HCT116 (cell line): ENCODE measurements at places on chromosomes 4 and X. TPM values are rescaled to one million over a fixed set of nuclear protein-coding genes. Genes with fewer than 3 reads are reported as not detected.

- DNase-seq, result no peak
Measured at GRCh38 chr4:58551676-58552075, 1441.5 kb upstream of the IGFBP7 start.

GRCh38 chrX:115174548-115174947 lies 14.7 kb upstream of the RBMXL3 start:
- no peak for DNase-seq

- no peak for DNase-seq
Measured at GRCh38 chr4:66298569-66298968, 628.3 kb upstream of the EPHA5 start.

DNA sequence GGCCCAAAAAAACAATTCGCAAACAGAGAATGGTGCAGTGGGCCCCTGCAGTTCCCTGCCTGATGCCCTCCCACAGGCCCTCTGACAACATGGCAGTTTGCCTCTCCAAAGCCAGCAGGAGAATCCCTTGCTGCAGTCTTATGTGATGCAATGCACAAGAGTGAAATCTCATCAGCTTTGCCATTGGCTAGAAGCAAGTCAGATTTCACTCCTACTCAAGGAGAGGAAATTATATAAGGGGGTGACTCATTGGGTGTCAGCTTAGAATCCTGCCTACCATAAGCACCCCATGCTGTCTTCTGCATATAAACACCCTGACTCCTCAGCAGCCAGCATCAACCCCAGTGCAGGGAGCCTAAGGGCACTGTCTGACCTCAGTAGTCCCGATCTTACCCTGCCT lies 157.3 kb upstream of the LDB2 start:
- DNase-seq, result no peak

- no peak for DNase-seq
Measured at GRCh38 chr4:112944006-112944405, 105.4 kb upstream of the ANK2 start.

DNA sequence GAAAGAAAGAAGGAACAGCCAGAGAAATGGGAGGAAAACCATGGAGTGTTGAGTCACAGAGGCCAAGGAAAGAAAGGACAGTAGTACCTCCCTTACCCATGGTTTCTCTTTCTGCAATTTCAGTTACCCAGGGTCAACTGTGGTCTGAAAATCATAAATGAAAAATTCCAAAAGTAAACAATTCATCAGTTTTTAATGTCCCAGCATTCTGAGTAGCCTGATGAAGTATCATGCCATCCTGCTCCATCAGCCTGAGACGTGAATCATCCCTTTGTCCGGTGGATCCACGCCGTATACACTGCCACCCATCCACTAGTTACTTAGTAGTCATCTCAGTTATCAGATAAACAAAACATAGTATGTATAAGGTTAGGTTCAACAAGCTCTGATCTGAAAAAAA lies 114.2 kb downstream of the COMMD8 start:
- DNase-seq, result no peak

DNA sequence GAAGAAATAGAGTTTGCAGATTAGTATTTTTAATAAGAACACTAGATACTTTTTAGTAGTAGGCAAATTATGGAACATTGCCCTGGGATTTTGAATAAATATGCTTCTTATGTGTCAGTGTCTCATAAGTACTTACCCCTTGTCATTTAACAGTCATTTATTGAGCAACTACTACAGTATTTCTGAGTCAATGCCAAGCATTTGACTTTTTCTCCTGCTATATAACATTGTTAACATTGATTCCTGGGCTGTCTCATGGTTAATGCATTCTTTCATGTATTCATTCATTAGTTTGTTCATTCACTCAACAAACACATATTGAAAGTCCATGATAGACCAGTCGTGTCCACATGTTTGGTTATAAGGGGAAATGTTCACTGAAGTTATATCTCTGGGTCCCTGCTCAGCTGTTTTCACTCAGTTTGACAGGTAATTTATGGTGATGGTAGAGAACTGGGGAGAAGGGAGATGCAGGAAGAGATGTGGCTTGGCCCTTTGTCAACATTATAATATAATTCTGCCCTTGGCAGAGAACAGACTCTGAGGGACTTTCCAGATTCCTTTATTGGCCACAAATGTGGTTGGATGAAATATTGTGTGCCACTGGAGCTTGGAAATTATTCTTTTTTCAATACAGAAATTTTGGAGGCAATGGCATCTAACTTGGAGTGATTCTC lies 49.8 kb downstream of the OSTC start:
- DNase-seq, result no peak

DNA sequence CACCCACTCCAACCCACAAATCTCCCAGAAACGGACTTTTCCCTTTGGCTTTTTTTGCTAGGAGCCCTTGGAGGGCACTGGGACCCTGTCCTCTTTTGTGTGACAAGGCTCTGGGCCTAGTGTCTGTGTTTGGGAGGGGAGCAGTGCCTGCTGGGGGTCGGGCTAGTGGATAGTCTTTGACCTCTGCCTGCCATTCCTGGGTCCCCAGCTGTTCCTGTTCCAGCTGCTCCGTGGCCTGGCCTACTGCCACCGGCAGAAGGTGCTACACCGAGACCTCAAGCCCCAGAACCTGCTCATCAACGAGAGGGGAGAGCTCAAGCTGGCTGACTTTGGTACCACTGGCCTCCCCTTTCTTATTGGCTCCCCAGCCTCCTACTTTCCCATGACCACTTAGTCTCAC lies 6.7 kb upstream of the USP11 start:
- no peak for DNase-seq

DNA sequence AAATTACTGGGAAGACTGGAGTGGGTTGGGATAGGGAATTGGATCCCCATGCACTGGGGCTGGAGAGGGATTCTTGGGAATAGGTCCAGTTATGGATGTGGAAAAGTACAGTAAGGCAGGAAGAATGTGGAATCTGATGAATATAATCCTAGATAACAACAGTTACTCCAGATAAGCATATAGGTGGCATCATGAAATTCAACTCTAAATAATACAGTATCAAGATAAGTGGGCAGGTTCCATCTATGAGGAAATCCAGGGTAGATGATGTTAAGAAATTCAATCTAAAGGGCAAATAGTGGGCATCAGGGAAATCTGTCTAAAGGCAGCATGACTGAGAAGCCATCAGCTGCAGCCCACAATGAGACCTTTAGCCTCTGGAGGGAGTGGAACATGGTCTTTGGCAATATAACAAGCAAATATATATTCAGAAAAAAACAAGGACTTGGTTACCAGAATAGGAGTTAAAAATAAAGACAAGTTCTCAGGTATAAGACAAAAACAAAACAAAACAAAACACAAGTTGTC lies 1.2 kb downstream of the DTHD1 start:
- no peak for DNase-seq

- no peak for DNase-seq
Measured at GRCh38 chr4:25430630-25431029, 53.6 kb downstream of the ANAPC4 start.

DNA sequence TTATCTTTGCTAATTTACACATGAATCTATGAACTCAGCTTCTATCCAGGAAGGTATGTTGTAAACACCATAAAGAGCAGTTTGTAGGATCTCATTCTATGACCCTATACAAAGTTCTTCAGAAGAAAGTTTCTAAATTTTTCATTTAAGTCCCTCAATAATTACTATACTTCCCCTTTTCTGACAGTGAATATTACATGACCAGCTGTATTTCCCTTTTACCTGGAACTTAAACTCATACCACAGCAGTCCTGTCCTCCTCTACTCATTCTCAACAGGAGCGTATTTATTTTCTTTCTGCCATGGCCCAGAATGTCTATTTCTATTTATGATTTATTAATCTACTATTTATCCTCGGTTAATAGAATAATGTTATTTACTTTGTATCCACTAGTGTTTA lies 15.8 kb downstream of the RASGEF1B start:
- no peak for DNase-seq

DNA sequence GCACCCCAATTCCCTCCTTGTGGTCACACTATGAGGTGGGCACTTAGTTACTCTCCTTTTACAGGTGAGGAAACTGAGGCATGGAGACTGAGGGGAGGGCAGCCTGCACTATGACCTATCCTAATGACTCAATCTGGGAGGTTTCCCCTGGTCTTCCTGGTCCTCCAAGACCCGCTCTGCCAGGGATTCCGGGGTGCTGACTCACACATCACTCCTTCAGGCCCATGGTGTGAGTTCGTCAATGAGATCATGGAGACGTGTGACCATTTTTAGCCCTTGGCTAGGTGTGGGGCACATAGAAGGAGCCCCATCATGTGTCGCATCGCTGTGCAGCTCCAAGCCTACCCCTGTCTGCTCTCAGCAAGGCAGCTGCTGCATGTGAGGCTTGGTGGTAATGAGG lies 32.4 kb upstream of the BCOR start:
- peak; percentile 37 for DNase-seq

DNA sequence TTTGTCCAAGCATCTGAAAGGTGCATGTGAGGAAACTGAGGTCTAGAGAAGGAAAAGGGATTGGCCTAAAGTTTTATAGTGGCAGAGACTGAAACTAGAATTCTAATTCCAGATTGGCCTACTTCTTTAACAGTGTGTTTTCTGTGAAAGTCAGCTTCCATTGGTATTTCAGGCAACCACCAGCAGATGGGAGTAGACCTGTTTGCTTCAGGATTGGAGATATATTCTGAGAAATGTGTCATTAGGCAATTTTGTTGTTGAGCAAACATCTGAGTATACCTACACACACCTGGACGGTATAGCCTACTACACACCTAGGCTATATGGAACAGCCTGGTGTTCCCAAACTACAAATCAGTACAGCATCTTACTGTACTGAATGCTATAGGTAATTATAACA lies 207.3 kb upstream of the RADX start:
- peak; percentile 13 for DNase-seq

- DNase-seq, result no peak
Measured at GRCh38 chrX:116236666-116237065, 66.1 kb downstream of the AGTR2 start.

DNA sequence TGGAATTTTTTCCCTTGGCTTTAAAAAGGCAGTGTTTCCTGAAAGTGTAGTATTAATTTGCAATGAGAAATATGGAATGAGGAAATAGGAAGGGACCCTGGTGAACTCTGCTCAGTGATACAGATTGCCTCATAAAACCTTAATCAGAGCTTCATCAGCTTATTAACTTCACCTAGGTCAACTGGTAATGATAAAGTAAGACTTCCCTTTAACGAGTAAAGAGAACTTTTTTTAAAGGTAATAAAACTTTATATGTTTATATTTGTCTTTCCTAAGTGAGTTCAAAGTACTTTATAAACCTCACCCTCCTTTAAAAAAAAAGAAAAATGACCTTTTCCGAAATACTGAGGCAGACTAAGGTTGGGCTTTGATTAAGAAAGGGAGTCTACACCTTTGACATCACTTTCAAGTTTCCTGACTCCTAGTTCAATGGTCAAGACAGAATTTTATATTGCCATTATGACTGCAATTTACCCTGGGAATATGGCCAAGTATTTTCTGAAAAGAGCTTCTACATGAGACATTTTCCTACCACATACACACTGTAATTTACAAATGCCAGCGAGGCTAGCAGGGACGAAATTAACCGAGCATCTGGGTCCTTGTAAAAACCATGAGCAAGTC lies 706.3 kb upstream of the TENM3 start:
- no peak for DNase-seq

DNA sequence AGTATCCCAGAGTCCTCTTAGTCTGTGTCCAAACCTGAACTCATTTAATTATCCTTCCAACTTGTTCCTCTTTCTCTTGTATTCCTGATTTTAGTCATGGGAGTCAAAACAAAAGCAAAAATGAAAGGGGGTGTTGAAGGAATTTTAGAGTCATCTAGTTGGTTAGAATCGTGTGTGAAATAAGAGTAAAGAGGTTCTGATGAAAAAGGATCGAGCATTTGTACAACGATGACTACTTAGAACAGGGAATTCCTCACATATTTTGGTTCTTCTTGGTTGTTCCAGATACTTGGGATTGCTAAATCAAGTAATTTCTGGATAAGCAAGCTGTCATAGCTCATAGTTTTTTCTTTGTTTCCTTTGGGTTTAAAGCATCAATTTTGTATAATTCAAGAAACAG lies 194.4 kb downstream of the BCOR start:
- DNase-seq, result no peak

DNA sequence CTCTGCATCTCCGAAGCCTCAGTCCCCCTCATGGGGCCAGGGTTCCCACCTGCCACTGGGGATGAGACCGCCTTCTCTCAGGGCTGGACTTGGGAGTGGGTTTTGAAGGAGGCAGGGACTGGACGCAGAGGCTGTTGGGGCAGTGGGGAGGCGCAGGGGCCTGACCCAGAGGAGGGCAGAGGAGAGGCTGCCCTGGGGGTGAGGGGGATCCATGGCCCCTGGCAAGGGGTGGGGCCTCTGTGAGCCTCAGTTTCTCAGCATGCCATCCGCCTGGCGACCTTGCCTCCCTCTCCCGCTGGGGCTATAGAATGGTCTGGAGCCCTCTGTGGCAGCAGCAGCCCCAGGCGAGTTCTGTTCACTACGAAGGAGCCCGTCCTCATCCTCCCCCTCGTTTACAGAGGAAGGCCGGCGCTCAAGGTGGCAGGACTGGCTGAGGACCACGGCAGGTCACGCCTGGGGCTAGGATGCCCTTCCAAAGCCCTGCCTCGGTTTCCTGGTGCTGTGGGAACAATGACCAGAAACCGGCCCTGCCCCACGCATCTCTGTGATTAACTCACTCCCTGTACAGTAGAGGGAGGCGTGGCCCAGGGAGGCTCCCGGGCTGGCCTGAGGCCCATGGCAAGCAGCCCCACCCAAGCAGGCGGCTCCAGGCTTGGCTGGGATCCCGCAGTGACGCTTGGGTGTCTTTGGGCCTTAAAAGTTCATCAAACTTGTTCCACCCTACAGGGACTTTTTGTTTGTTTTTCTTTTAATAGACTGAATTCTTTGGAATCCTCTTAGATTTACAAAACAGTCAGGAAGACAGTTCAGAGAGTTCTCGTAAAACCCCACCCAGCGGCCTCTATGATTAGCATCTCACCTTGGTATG lies 16.0 kb upstream of the SH3TC1 start:
- DNase-seq, result peak; percentile 23

DNA sequence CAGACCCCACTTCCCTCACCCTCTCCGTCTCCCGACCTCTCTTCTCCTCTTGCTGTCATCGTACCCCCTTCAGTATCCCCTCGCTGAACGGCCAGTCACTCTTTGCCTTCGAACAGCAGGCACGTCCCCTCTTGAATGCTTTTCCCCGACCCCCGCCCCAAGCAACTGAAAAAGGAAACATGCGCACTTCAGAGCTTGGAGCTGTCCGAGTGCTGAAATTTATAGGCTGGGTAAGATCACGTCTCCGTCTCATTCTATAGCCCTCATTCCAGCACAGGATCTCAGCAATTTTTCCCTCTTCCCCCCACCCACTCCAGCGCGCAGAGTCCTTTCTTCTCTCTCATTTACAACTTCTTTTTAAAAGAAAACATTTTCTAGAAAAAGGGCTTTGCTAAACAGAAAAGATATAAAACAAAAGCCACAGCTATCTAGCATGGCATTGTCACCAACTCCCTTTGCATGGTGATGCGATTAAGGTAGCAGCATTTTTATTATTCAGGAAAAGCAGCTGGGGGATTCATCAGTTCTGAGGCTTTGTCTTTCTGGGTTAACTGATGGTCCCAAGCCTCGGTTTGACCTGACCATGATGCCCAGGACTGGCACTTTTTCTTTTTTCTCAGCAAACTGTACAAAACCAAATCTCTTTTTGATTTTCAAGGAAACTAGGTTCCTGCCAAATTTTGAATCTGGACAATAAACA lies at the start of gene GLRA2:
Gene GLRA2, plus strand, starts transcription at position 247 of the 700 bp plus-strand sequence. CDS start 522 bp downstream, outside the sequence.
- DNase-seq, result no peak

- no peak for DNase-seq
Measured at GRCh38 chr4:151250706-151251105, 26.3 kb upstream of the PRSS48 start.

GPR34 gene
- total RNA-seq, result not detected

MUC7 gene
- total RNA-seq, result not detected

ANKRD50 gene
- 16.5 TPM for total RNA-seq

MAGEE2 gene
- not detected for total RNA-seq

SCD5 gene
- 21.7 TPM for total RNA-seq

CD40LG gene
- total RNA-seq, result not detected

SLC9A7 gene
- total RNA-seq, result 18.6 TPM
